ENCODE measurements at places on chromosomes 5 and 9.

DNA sequence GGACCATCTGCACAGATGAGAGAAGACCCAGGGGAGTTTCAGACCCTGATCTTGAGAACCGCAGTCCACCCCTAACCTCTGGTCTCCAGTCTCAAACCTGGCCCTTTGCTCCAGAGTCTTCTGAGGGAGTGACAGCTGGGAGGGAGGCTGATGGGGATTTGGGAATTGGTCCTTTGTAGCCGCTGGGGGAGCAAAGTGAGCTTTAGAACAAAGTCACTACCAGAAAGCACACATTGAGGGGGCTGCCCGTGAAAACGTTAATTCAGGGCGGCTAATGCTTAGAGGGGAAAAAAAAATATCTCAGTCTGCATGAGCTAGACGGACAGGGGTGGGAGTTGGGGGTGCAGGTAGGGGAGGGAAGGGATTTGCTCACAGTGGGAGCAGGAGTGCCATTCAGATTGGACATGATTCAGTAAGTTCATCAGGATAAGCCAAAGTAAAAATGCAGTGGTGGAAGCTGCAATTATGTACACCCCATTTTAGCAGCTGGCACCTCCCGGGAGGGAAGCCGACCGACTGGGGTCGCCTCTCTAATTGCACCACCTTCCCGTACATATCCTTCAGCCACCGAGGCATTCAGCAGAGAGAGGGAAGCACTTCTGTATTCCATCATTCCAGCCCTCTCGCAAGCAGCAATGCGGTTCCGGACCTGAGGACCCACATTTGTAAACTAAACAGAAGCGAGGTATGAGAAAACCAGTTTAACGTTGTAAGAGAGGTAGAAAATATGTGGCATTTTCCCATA is 123.4 kb upstream of the RETREG1 start:
- peak; percentile 62 for DNase-seq

GRCh38 chr5:172919525-172920446 is 39.4 kb upstream of the RPL26L1 start:
- no peak for DNase-seq

GRCh38 chr5:53974021-53974420 is 336.4 kb downstream of the ARL15 start:
- DNase-seq, result no peak

DNA sequence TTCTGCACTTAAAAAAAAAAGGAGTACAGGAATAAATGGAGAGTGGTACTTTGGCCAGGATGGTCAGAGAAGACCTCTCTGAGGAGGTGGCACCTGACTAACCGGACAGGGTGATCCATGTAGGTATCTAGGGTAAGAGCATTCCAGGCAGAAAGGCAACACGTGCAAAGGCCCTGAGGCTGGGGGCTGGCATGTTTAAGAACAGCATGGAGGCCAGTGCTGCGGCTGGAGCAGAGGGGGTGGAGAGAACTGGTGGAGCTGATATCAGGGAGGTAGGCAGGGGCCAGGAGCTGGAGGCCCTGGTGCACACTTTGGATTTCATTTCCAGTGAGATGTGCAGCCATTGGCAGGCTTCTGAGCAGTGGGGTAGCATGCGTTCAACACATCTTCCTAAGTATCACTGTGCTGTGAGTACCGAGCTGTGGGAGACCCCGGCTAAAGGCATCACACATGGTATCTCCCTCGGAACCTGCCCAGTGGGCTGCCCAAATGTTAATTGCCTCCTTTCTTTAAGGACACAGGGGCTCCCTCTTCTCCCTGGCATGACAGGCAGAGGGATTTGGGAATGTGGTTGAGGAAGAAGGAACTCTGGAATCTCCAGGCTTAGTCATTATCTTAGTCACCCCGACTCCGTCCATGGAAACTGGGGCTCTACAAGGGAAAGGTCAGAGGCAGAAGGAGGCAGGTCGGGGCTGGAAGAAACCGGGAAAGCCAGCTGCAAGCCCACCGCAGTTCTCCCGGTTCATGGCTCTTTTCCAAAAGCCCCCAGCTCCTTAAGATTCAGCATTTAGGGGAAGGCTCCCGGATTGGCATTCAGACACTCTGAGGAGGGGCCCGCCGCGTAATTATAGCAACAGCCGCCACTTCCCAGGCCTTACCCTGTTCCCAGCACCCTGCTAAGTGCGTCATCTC is 18.6 kb downstream of the SLC6A7 start:
- no peak for DNase-seq

DNA sequence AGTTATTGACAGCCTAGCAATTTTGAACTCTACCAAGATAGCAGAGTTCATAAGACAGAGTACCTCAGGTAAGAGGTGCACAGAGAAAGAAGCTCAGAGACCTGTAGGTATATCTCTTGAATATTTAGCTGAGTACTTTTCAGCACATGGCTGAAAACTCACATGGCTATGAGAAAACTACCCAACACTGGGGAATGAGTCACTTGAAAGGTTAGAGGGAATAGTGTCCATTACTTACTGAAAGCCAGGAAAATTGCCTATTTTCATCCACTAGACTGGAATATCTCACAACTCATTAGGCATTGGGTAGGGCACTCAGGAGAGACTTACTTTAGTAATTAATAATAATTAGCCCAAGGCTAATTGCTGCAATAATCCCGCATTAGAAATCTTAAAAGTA is 8.3 kb downstream of the TSLP start:
- DNase-seq, result no peak

DNA sequence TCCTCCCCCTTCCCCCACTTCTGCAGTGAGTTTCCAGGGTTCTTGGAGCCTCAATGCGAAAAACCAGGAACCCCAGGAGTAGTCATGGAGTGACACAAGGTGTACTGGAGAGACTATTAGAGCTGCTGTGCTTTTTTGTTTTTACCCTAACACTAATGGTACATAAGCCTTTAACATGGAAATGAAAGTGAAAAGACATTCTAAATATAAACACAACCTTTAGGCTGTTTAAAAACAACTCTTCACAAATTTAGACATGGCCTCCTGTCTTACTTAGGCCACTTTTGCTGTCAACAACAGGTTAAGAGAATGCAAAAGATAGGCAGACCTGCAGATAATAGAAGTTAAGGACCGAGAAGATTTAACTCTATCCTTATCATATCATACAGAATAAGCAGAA is 232.2 kb downstream of the DENND1A start:
- DNase-seq, result no peak

DNA sequence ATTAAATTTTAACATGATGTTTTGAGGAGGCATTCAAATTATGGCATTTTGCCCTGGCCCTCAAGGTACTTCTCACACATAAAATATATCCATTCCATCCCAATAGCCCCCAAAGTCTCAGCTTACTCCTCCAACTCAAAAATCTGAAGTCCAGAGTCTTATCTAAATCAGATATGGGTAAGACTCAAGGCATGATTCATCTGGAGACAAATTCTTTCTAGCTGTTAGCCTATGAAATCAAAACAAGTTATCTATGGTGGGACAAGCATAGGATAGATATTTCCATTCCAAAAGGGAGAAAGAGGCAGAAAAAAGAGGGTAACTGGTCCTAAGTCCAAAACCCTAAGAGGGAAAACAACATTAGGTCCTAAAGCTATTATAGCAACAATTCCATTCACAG is 408.4 kb downstream of the ZNF608 start:
- no peak for DNase-seq

DNA sequence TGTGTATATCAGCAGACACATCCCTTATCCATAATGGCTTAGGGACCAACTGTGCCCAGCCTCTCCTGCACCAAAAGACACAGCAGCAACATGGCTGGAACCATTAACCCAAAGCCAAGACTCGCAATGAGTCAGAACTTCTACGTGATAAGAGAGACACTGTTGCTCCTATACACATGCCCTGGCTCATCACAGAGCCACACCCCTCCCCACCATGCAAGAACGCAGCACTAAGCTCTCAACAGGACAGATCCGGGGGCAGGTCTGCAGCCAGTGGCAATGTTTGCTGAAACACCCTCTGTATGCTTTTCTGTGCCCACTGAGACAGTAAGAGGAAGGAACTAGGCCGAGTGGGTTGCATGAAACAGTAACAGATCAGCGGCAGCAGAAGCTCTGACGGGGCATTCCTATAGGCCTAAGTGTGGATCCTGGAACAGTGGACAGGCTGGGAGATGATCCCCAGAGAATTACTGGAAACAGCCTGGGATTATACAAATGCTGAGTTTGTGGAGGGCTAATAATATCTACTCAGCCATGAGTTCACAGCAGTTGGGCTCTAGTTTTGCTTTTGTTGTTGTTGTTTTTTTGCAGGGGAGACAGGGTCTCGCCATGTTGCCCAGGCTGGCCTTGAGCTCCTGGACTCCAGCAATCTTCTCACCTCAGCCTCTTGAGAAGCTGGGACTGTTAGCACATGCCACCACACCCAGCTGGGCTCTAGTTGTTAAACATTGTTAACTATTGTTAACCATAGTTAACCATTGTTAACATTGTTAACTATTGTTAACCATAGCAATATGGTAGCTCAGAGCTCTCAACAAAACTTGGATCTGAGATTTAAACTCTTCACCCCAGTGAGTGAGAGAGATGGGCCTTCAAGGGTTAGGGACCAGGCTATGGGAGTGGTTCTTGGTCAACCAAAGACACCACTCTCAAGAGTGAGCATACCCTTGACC is 41.0 kb downstream of the B4GALT1 start:
- no peak for DNase-seq

DNA sequence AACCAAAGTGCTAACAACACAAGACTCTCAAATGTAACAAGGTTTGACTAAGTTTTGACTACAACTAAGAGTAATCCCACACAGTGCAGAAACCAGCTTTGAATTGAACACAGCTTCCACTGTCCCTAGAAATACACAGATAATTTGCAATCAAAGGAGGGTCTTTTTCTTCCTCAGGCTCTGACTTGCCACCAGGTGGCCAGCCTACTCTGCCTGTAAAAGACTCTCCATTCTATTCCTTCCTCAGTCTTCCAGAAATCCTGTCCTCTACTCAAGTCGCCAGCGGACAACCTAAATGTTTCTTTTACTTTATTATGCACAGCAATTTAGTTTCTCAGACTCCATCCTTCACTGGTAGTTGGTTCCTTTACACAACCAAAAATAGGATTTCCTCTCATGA is 32.2 kb upstream of the MCTP1 start:
- no peak for DNase-seq

GRCh38 chr5:127410959-127411358 is 106.5 kb upstream of the PRRC1 start:
- no peak for DNase-seq

DNA sequence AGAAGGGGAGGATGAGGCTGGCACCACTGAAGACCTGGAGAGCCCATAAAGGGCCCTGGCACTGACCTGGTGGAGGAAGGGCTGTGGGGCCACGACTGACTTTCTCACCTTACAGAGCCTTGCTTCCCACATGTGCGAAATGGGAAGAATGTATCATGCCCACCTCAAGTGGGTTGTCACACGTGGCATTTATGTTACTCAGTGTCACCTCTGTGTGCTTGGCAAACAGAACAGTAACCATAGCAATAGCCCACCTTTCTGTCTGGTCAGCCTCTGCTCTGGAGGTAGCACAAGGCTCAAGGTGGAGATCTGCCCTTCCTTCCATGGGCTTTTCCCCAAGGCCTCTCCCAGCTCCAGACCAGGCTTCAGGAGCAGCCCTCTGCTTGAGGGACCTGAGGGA is 16.7 kb downstream of the TCF7 start:
- no peak for DNase-seq

DNA sequence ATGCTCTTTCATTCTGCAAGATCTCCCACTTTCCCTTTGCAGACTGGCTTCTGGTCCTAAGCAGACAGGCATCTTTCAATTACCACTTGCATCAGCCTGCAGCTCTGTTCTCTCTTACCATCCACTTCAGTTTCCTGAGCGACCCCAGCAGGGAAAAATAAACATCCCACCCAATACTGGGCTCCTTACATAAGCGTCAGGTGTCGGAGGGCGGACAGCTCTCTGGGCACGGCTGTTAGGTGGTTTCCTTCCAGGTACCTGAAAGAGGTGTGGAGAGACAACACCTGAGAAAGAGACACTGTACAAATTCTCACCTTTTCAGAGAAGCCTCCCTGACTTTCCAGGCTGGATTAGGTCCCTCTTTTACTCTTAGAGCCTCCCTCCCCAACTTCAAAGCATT is 145.1 kb upstream of the PANK3 start:
- DNase-seq, result peak; percentile 24

DNA sequence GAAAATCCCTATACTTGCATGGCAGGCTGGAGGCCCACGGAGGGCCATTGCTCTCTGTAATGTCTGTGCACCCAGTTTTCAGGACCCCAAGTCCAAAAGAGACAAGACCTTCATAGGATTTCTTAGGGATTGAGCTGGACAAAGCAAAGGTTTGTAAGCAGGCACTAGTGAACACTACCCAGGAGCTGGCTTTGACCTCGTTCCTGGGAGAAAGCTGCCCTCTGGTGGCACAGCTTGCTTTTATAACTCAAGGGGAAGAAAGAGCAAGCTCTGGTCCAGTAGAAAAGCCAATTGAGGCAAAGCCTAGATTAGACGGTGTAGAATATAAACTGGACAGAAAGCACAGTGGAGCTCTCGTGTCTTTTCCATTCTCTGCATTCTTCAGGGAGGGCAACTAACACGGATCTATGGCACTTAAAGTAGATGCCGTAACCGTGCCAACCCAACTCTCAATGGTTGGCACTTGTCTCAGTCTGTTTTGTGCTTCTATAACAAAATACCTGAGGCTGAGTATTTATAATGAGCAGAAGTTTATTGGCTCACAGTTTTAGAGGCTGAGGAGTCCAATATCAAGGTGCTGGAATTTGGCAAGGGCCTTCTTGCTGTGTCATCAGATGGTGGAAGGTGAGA is 7.9 kb downstream of the GABRP start:
- DNase-seq, result peak; percentile 75

DNA sequence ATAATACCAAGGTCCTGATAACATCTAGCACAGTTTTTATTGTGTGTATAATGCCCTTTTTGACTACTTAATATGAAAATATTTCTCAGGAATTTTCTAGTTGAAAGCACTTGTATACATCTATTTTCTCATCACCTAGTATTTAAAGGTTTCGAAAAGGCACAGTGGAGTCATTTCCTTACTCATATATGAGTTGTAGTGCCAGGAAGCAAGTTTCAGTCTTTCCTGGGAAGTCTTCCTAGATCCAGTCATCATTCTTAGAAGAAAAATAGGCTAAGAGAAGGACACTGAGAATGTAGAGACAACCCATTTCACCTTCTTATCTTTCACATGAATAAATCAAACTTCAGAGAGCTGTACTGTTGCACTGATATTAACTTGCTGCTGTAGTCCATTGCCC is 70.2 kb downstream of the SLC25A46 start:
- DNase-seq, result no peak

- DNase-seq, result no peak
Observed at GRCh38 chr5:10467281-10468198, 25.9 kb downstream of the ROPN1L start.

GRCh38 chr5:95076395-95077185 is 208.3 kb downstream of the MCTP1 start:
- DNase-seq, result no peak

GRCh38 chr5:158304607-158305006 is 445.7 kb upstream of the CLINT1 start:
- DNase-seq, result no peak

Data from ecto neural progenitor cell (in vitro differentiated cells).